Coronary artery (tissue), 2 donors: ENCODE measurements at places on chromosomes 2 and 18.

- peak; percentile 86 for DNase-seq
These were observed 73.6 kb downstream of the NRP2 start for GRCh38 chr2:205755923-205756322.

GRCh38 chr2:68464651-68465050 lies 2.4 kb downstream of the FBXO48 start:
- no peak for DNase-seq

GRCh38 chr2:161703863-161704262 lies 79.6 kb downstream of the SLC4A10 start:
- no peak for DNase-seq

DNA sequence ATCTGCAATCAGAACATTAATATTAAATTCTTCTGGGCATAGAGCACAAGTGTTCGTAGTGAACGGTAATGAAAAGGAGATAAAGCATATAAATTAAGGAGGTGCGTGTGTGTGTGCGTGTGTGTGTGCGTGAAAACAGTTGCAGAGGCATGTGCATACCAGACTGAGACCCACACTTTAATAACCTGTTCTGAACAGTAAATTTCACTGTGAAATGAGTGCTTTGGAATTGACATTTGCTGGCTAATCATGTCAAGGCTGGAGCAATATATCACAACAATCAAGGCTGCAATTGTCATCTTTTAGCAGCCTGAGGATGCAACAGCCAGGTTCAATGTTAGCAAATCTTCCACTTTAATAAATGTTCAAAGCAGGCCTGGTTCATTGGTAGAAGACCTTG lies 57.9 kb downstream of the DCDC2C start:
- DNase-seq: no peak

- no peak for DNase-seq
These were observed 166.5 kb downstream of the CERS6 start for GRCh38 chr2:168622559-168622958.

DNA sequence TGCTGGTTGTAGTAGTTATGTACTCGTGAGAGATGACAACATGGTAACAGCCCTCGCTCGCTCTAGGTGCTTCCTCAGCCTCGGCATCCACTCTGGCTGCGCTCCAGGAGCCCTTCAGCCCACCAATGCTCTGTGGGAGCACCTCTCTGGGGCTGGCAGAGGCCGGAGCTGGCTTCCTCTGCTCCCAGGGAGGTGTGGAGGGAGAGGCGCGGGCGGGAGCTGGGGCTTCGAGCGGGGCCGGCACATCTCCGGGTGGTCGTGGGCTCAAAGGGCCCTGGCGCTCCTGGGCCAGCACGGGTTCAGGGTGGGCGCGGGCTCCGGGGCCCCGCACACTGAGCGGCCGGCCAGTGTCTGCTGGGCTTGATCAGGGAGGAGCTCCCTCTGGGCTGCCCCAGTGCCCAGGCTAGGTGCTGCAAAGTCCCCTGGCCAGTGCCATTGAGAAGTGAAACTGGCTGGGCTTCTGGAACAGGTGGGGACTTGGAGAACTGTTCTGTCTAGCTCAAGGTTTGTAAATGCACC lies 1012.1 kb downstream of the CNTNAP5 start:
- no peak for DNase-seq

GRCh38 chr2:45771261-45771660 lies 119.8 kb downstream of the PRKCE start:
- DNase-seq: no peak

DNA sequence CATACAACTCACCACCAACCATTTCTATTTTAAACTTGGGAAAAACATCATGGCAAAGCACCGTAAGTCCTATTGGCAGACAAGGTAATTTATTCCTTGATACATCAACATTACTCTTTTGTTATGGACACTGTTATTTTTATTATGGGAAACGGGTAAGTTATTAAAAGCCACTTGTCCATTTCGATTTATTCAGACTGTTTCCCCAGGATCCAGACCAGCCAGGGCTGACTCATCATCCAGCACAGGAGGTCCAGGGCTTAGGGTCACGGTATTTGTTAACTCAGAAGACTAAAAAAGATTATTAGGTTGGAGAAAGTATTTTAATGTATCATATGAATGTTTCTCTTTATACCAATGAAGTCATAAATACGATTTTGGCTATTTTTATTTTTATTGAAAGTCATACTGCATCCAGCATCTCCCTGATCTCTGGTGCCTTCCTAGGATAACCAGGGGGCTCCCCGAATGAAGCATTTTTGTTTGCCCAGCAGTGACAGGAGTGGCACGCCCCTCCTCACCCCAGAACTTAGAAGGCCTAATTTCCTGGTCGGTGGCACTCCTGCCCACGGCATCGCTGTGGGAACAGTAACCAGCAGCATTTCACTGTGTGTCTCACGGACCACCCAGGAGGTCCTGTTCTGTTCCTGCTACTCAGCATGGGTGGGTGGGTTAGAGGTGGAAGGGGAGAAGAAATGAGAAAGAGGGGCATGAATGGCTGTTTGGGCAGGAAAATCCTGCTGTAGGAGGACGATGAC lies 446.1 kb downstream of the EIPR1 start:
- DNase-seq: no peak

GRCh38 chr2:73176881-73177644 lies 25.3 kb upstream of the NOTO start:
- peak; percentile 87 for DNase-seq

DNA sequence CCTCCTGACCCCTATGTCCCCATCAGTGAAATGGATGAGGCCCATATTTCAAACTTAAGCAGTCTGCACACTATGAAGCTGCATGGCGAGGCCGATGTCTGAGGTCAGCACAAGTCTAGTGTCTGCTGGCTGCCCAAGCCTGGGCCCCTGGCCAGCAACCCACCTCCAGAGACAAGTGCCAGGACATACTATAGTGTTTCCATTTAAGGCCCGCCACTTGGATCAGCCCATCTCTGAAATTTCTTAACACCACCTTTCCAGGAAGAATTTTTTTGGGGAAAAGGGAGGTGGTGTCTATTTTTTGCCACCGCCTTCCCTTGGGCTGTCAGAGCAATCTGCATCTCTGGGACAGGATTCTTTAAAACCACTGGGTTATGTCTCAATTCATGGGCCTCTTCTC lies 1.8 kb downstream of the ACVR1 start:
- no peak for DNase-seq

- no peak for DNase-seq
These were observed 88.4 kb downstream of the MEP1B start for GRCh38 chr18:32278177-32278799.

DNA sequence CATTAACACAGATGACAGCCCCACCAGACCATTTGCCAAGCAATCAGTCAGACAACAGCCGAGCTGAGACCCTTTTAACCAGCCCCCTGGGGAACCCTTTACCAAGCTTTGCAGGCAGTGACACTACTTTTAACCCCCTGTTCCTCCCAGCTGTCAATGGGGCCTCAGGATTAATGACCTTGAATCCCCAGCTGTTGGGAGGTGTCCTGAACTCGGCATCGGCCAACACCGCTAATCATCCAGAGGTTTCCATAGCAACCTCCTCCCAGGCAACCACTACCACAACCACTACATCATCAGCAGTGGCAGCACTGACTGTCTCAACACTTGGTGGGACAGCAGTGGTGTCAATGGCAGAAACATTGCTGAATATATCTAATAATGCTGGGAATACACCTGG lies 160.9 kb upstream of the EPC2 start:
- DNase-seq: no peak

DNA sequence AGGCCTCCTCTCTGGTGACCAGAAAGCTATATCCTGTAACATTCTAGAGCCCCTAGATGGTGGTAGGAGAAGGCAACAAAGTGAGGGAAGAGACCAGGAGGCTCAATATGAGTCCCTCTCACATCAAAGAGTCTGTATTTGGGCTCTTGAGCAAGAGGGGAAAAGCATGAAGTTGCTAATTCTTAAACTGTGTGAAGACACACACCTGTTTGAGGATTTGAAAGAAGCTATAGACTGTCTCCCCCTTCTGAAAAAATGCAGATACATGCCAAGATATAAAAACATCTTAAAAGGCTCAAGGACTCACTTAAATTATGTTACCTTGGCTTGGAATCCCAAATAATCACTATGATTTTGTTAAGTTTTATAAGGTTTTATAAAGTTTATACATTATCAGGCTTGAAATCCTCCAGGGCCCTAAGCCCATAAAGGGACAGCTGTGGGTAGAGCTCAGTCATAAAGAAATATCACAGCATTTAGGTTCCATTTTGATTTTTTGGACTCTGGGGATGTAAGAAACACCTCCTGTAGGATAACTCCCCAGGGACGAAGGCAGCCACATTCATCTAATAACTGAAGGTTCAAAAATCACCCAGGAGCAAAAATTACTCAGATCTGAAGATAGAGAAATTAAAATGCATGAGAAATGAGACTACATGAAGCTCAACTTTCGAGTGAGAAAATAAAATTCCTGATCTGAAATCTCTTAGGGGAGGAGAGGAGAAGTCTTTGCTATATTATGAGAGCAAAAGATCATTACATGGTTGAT lies 136.1 kb upstream of the LGALSL start:
- DNase-seq: no peak

GRCh38 chr2:128347171-128347558 lies 28.5 kb upstream of the HS6ST1 start:
- peak; percentile 66 for DNase-seq

DNA sequence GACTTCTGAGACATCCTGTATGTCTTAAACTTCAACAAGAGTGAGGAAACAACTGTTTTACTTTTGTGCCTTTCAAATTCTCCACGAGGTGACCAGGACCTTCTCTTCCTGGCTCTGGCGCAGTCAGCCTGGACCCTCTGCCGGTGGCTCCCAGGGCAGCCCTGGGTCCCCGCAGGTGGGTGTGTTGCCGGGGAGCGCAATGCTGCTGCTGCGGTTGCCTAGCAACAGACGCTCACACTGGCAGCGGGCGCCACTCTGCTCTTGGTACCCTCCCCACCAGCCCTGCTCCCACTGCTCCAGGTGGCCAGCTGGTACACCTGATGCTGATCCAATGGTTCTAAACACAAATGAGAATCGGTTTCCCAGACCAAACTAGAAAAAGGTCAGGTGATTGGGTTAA lies 58.7 kb downstream of the GNAL start:
- DNase-seq: no peak

DNA sequence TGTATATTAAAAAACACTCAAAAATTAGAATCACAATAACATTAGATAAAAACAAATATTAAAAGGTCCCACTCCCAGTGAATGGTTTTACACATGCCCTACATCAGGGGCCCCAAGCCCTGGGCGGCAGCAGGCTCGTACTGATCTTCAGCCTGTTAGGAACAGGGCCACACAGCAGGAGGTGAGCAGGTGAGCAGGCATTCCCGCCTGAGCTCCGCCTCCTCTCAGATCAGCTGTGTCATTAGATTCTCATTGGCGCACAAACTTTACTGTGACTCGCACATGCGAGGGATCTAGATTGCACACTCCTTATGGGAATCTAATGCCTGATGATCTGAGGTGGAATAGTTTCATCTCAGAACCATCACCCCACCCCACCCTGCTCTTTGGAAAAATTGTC lies 74.2 kb downstream of the MBD2 start:
- no peak for DNase-seq

DNA sequence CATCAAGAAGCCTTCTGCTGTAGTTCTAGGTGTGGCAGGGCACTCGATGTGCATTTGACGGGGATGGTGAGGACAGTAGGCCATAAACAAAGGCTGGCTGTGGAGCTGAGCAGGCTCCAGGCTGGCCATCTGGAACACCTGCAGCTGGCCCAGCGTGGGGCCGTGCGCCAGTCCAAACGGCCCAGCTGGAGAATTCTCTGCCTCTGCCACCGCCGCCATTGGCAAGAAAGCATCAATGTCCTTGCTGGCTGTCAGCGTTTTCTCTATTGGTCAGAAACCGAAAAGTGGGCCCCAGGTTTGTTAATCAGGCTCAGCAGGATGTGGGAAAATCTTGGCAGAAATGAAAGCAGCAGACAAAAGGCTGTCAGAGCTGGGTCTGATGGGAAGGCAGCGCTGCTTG lies 24.0 kb upstream of the CTIF start:
- no peak for DNase-seq

- DNase-seq: no peak
These were observed 47.4 kb upstream of the POLE4 start for GRCh38 chr2:74911061-74911460.

- DNase-seq: no peak
These were observed 1.9 kb downstream of the WDR12 start for GRCh38 chr2:202909394-202910192.

GRCh38 chr2:12320027-12320734 lies 396.6 kb upstream of the TRIB2 start:
- DNase-seq: no peak

DNA sequence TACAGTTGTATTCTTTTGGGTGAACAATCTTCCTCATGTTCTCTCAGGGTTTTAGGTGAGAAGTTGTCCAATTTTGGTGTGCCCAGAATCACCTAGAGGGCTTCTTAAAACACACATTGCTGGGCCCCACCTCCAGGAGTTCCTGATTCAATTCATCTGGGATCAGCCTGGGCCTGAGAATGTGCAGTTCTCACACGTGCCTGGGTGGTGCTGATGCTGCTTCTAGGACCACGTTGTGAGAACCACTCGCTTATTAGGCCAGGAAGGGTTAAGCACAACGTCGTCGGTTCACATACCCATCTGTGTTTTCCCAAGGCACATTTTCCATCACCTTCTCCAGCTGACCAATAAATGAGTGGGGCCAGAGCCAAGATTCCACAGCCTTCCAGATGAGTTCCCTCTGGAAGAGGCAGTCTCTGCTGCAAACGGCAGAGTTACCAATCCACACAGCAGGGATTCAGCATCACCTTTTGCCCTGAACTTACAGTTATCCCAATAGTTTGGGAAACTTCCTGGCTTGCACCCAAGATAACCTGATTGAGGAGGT lies 277.7 kb upstream of the HNRNPA3 start:
- DNase-seq: no peak

DNA sequence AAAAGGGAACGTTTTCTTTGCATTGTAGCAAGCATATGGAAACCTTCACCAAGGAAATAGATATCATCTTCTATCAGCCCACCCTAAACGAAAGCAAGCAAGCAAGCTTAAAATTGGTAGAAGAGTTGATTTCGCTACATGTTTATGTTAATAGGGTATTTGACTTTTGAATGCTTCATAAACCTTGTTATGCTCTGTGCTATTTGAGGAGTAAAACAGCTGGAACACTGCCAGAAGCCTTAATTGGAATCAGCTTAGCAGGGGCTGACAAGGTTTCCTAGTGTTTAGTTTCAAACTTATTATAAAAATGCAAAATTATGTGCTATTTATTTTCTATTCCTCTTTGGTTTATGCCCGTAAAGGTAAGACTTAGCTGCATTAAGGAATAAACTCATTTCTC lies 70.6 kb upstream of the LINC00305 start:
- no peak for DNase-seq

- DNase-seq: no peak
These were observed 331.8 kb downstream of the KCNJ3 start for GRCh38 chr2:155030296-155030695.

DNA sequence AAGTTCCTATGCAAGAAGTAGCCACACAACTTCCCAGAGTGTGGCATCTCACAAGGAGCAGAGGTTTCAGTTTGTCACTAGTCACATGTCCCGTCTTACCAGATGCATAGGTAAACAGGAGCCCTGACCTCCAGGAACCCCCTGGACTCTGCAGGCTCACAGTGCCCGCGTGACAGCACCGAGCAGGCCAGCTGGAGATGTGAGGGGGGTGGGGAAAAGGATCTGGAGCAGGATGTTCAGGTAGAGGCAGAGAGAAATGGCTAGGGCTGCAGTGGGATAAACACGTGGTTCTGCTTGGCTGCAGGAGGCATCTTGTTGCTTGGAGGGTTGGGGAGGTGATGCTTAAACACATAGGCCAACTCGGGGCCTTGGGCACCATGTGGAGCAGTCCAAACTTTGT lies 54.2 kb downstream of the IMPA2 start:
- peak; percentile 45 for DNase-seq

GRCh38 chr2:27320958-27321543 lies 1.8 kb downstream of the MPV17 start:
- no peak for DNase-seq
